Activated CD4-positive, alpha-beta T cell treated with anti-CD3 and anti-CD28 coated beads, Interleukin-2, amount 50 U/mL, for 16 hours (primary cell): ENCODE measurements at places on chromosomes 4 and X.

- no peak for DNase-seq
Measured at GRCh38 chr4:130183766-130184165, 1087.8 kb downstream of the C4orf33 start.

GRCh38 chrX:5474282-5474681, 754.4 kb downstream of the NLGN4X start:
- no peak for DNase-seq

- no peak for DNase-seq
Measured at GRCh38 chr4:31748382-31748781, 1028.2 kb downstream of the PCDH7 start.

DNA sequence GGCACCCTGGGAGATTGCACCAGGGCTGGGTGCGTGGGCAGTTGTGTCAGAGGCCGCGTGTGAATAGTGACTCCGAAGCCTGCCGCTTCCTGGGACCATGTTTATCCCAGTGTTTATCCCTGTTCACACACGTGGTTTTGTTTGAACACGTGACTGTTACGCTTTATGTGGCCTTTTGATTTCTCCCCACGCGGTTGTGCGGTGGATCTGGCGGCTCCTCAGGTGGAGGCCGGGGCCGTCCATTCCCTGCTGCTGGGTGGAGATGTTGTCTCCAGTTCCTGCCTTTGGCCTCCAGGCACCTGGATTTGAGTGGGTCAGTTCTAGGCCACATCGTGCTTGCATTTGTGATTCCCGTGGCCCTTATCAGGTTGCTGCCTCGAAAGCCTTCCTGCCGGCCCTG, 35.1 kb downstream of the NELFA start:
- no peak for DNase-seq

DNA sequence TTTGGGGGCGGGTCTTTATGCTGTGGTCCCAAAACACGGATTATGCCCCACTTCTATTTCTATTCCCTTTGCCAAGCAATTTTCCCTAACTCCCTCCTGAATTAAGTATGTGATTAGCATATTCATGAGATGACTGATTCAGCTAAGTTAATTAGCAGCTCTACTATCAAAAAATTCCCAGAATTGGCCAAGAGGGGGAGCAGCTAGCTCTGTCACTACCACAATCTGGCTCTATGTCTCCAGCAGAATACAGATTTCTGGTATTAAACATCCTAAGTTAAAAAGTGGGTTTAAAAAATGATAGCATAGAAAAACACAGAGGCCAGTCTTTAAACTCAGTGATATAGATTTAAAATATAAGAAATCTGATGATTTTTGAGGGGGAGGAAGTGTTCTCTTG, 80.3 kb downstream of the GPC4 start:
- DNase-seq, result peak; percentile 32

- DNase-seq, result no peak
Measured at GRCh38 chrX:10574663-10575062, 45.7 kb downstream of the MID1 start.

DNA sequence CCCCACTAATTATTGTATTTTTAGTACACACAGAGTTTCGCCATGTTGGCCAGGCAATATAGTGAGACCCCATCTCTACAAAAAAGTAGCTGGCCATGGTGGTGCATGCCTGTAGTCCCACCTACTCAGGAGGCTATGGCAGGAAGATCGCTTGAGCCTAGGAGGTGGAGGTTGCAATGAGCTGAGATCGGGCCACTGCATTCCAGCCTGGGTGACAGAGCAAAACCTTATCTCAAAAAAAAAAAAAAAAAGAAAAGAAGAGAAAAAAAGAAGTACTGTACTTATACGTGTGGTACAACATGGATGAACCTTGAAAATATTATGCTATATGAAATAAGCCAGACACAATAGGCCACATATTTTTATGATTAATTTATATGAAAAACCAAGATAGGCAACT, 9.9 kb upstream of the WDR45 start:
- DNase-seq, result no peak

DNA sequence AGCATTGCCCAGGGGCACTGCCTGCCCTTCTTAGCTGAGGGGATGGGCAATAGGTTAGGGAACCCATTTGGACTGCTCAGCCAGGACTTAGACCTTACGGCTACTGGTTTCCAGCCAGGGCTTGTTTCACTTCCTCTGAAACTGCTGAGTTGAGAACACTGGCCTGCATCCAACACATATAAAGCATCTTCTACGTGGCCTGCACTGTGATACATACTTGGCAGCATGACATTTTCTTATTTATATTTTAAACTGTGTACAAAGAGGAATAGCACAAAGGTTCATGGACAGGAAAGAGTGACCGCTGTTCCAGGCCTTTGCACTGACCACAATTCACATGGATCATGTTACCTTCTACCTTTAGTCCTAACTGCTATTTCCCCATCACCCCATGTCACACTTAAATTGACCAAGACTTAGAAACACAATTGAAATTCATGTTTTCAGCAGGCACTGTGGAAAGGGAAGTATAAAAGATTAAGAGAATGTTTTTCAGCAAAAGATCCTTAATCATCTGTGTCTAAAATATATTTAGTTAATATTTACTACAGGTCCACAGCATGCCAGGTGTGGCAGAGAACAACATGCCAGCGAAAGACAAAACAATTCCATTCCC, 43.7 kb downstream of the NLGN4X start:
- DNase-seq, result no peak

DNA sequence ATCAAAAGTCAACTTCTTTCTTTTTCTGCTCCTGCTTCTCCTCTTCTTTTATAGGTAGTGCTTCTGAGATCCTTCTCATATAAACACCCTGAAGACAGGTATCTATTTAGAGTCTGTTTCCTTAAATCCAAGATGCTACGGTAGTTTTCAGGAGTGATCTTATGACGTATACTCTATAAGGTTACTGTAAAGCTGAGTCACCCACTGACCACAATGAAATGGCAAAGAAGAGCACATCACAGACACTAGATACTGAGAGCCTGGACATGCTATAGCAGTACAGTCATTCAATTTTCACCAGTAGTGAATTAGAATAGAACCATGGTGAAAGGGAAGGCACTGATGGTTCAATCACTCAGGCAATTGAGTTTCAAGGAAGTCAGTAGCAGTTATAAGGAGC, 412.5 kb downstream of the ADAM29 start:
- no peak for DNase-seq

GRCh38 chr4:150818661-150819060, 196.4 kb downstream of the LRBA start:
- peak; percentile 61 for DNase-seq

DNA sequence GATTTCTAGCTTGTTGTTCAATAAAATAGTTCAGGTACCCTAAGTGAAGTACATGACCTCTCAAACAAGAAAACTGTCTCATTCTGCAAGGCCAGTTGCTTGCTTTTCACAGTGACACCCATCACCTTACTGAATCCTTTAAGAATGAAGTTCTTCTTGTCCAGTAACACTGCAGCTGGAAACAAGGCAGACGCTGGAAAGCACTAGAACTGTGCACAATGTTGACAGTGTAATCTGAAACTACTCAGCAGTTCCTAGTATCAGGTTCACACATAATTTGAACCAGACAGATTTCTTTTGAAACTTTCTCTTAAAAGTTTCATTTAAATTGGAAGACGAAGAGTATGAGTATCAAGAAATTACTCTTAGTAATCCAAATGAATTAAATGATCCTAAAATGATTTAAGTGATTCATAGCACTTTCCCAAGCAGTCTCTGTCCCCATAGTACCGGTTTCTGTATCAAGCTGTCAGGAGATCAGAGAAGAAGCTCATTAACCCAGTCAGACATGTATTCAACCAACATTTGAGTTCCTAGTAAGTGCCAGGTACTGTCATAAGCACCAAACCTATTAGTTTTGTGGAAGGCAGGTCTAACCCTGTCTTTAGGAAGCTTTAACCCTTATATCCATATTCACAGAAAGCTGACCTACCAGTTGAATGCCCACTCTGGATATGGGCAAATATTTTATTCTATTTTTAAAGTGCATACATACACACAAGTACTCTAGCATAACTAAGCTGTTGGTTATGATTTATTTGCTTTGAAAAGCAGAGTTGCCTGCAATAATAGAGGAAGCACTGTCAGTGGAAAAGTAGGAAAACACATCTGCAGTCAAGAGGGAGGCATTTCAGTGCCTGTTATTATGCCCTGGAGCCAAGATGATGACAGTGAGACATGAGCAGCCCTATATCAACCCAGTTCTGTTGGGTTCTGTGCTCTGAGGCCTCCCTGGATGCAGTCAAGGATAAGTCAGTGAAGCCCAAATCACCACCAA, 63.6 kb downstream of the PALLD start:
- no peak for DNase-seq
